ENCODE measurements at places on chromosomes 5 and 9. TPM values are rescaled to one million over a fixed set of nuclear protein-coding genes. Genes with fewer than 3 reads are reported as not detected.

- H3K36me3 ChIP-seq, result peaks cover 9% of the 10 kb centered on the region
- DNase-seq, result no peak
- no peak overlapping the region for H3K4me3 ChIP-seq
- no peaks in the 10 kb centered on the region for H3K27me3 ChIP-seq
Measured at GRCh38 chr9:126347093-126347492, 20.5 kb downstream of the MVB12B start.

GRCh38 chr9:129336130-129336528, 158.1 kb upstream of the IER5L start:
- peak overlapping the region; percentile 91 for H3K27ac ChIP-seq
- H3K27me3 ChIP-seq, result no peaks in the 10 kb centered on the region
- H3K4me3 ChIP-seq, result peak overlapping the region; percentile 12
- H3K36me3 ChIP-seq, result no peaks in the 10 kb centered on the region

GRCh38 chr5:135442431-135443160, 4.6 kb downstream of the DCANP1 start:
- no peaks in the 10 kb centered on the region for H3K36me3 ChIP-seq
- H3K27ac ChIP-seq, result no peak overlapping the region
- H3K27me3 ChIP-seq, result no peaks in the 10 kb centered on the region
- peak; percentile 24 for DNase-seq
- H3K4me3 ChIP-seq, result no peak overlapping the region
- H3K4me1 ChIP-seq, result no peaks in the 10 kb centered on the region

DNA sequence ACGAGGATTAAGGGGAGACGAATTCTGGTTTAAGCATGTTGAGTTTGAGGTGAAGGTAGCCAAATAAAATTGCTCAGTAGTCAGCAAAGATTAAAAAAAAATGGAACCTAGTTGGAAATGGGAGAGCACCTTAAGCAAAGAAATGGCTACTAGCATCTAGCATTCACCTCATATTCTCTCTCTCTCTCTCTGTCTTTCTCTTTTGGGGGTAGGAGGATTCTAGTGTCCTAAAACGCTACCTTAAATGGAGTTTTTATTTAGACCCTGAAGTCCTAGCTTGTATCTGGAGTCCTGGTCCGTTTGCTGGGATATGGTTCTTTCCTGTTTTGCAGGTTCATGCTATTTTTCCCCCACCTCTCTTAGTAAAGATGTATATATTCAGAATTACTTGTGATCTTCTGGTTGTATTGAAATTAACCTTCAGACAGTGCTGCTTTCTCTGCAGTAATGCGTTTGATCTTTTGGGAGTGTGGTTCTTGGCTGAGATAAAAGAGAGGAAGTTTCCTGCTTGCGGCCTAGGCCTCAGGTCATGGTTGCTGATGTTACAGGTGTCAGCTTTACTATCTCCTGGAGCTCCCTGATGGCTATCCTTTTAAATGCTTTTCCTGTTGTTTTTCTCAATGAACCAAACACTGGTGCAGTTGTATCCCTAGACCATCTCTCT, 8.0 kb downstream of the TGFBR1 start:
- H3K4me3 ChIP-seq, result no peak overlapping the region
- no peak for DNase-seq
- H3K36me3 ChIP-seq, result no peaks in the 10 kb centered on the region
- H3K4me1 ChIP-seq, result no peaks in the 10 kb centered on the region
- H3K27ac ChIP-seq, result no peak overlapping the region

GRCh38 chr5:135042595-135042994, 8.6 kb upstream of the PITX1 start:
- H3K27ac ChIP-seq, result no peak overlapping the region
- DNase-seq, result peak; percentile 11
- peaks cover 42% of the 10 kb centered on the region for H3K27me3 ChIP-seq
- H3K4me3 ChIP-seq, result no peak overlapping the region

PCDHGA3 gene
- total RNA-seq, result 0.51 TPM

TRPM6 gene
- 0.15 TPM for total RNA-seq

ZNF462 gene
- 3.4 TPM for total RNA-seq

DNA sequence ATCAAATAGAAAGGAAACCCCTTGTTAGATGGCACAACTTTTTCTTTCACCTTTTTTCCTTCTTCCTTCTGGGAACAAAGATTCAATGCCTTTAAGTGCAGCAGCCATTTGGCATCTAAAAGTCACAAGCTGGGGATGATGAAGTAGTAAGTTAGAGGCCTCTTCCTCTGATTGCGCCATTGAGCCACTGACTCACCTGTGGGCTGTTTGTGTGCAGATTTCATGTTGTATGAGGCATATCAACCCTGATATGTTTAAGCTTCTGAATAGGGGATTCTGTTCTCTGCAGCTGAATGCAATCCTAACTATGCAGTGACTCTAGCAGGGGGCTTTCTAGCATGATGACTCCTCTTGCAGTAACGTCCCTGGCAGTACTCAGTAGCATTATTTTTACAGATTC, 599.9 kb downstream of the CSNK1G3 start:
- no peaks in the 10 kb centered on the region for H3K4me1 ChIP-seq
- no peaks in the 10 kb centered on the region for H3K36me3 ChIP-seq
- DNase-seq, result no peak
- H3K4me3 ChIP-seq, result no peak overlapping the region

NUTM2F gene
- 0.12 TPM for total RNA-seq

DNA sequence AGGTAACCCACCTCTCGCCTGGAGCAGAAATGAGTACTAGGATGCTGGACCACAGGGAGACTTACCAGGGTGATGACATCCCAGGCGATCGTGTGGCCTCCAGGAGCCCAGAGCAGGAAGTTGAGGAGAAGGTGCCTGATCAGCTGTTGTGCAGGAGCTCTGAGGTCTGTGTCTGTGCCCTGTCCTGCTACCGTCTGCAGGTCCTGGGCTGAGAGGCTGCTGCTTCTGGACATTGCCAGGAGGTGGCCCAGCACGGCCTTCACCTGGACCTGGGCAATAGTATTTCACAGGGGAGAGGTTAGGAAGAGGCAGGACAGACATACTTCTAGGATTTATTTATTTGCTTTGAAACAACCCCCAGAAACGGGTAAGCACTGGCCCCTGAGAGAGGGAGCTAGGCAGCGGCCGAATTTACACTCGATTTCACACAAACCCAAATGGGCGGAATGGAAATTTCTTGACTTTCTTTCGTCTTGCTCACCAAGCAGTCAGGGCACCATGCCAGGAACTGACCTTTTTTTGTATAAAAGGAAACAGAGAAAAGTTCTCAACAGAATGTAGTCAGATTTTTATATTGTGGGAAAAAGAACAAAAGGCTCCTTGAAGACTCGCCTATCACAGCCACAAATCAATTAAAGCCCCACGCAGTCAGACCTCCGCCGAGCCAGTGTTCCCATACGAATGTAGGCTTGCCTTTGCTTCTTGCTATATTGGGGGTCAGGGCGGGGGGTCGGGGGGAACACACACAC, 210.3 kb downstream of the FANCC start:
- no peaks in the 10 kb centered on the region for H3K36me3 ChIP-seq
- H3K4me1 ChIP-seq, result no peaks in the 10 kb centered on the region
- no peak for DNase-seq

TMEM174 gene
- not detected for total RNA-seq

GRCh38 chr5:139848508-139849100, 53.0 kb downstream of the PSD2 start:
- H3K27ac ChIP-seq, result no peak overlapping the region
- no peak for DNase-seq
- H3K4me1 ChIP-seq, result no peaks in the 10 kb centered on the region
- peak overlapping the region; percentile 47 for H3K4me3 ChIP-seq
- no peaks in the 10 kb centered on the region for H3K27me3 ChIP-seq

SLCO6A1 gene
- not detected for total RNA-seq

HTR4 gene
- total RNA-seq, result not detected

- no peak overlapping the region for H3K4me3 ChIP-seq
- no peaks in the 10 kb centered on the region for H3K4me1 ChIP-seq
- no peak for DNase-seq
- H3K27ac ChIP-seq, result no peak overlapping the region
- no peaks in the 10 kb centered on the region for H3K27me3 ChIP-seq
Measured at GRCh38 chr9:128610897-128611296, 45.8 kb downstream of the DYNC2I2 start.

- no peaks in the 10 kb centered on the region for H3K36me3 ChIP-seq
- DNase-seq, result no peak
- no peaks in the 10 kb centered on the region for H3K27me3 ChIP-seq
- peak overlapping the region; percentile 89 for H3K27ac ChIP-seq
Measured at GRCh38 chr5:14143546-14143840, 351 bp downstream of the TRIO start.

DNA sequence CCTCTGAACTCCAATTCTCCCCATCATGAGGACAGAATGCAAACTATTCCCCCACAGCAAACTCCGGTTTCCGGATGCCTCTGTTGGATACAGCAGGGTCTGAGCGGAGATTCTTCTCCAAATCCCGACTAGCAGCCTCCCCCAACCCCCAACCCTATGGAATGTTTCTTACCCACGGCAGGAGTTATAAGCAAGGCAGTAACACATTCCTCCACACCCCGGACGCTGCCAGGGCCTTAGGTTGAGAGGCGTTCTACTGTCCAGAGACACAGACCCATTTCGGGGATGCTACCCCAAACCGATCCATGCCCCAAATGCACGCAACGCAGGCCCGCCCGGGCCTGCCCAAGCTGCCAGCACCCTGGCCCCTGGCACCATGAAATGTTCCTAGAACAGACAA, 85.6 kb upstream of the LMX1B start:
- no peaks in the 10 kb centered on the region for H3K4me1 ChIP-seq
- DNase-seq, result no peak
- H3K27ac ChIP-seq, result no peak overlapping the region
- no peaks in the 10 kb centered on the region for H3K36me3 ChIP-seq
- H3K4me3 ChIP-seq, result no peak overlapping the region
